ENCODE measurements at places on chromosomes 12 and 14. TPM values are rescaled to one million over a fixed set of nuclear protein-coding genes. Genes with fewer than 3 reads are reported as not detected.

DNA sequence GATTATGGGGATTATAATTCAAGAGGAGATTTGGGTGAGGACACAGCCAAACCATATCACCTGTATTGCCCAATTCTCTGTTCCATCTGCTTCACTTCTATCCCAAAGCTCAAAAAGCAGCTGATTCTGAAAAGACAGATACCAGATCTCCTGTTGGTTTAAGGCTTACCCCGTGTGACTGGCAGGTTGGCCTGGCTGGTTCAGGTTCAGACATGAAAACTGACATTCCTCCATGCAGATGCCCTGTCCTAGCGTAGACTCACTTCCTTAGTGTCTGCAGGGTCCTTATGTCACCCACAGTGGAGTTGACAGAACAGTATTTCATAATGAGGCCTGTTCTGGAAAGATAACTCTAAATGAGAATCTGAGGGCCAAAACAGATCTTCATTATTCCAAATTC lies 61.1 kb upstream of the FLRT2 start:
- DNase-seq: no peak

- DNase-seq: peak; percentile 29
Measured at GRCh38 chr14:100778951-100779690, 46.8 kb upstream of the MEG3 start.

Gene CRIP1
- 14.6 TPM for total RNA-seq

Gene SLC38A1
- total RNA-seq: 81.5 TPM

DNA sequence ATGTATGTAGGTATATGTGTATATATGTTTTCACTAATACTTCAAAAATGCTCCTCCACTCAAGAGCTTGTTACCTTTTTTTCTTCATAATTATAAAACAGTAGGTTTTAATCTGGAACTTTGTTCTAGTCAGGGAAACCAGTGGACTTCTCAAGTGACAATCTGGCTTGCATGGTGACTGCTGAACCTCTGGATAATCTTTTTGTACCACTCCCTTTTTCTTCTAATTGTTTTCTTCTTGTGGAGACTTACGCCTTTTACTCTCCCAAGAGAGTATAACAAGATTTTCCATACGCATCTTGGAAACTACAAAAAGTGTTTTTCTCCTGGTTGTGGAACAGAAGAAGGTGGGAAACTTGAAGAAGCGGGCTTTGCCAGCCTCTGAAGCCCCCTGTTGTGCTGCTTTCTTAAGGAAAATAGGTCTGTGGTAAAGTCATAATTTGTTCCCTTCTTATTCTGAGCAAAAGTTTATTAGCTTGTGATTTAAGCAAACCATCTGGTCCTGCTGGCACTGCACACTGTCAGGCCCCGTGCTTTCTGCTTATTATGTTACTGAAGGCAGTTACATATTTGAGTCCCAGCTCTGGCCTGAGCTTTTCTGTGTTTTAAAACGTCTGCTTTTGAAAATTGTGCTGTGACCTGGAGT lies 291.8 kb downstream of the ERC1 start:
- peak; percentile 6 for DNase-seq

DNA sequence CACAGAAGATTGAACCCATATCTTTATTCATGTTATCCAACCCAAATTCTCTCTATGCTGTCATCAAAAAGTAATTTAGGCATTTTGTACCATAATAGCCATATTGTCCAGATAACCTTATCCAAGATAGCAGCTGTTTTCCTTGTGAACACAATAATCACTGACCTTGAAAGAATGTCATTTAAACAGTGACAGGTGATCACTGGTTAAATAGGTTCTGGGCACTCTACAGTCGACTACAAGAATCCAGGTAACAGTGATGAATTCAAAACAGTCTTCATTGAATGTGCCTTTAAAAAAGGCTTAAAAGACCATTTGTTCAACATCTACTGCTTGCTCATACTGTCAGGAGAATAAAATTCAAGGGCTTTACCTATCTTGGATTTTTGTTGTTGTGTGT lies 4.6 kb upstream of the SPX start:
- DNase-seq: no peak

Gene CLEC1B
- total RNA-seq: not detected

GRCh38 chr12:48003226-48004052 lies 837 bp downstream of the COL2A1 start:
- DNase-seq: no peak

Gene WNK1
- total RNA-seq: 514 TPM

GRCh38 chr12:127334912-127335644 lies 931.9 kb upstream of the TMEM132C start:
- DNase-seq: no peak

Gene MDM2
- 109 TPM for total RNA-seq

Gene MYF6
- not detected for total RNA-seq

DNA sequence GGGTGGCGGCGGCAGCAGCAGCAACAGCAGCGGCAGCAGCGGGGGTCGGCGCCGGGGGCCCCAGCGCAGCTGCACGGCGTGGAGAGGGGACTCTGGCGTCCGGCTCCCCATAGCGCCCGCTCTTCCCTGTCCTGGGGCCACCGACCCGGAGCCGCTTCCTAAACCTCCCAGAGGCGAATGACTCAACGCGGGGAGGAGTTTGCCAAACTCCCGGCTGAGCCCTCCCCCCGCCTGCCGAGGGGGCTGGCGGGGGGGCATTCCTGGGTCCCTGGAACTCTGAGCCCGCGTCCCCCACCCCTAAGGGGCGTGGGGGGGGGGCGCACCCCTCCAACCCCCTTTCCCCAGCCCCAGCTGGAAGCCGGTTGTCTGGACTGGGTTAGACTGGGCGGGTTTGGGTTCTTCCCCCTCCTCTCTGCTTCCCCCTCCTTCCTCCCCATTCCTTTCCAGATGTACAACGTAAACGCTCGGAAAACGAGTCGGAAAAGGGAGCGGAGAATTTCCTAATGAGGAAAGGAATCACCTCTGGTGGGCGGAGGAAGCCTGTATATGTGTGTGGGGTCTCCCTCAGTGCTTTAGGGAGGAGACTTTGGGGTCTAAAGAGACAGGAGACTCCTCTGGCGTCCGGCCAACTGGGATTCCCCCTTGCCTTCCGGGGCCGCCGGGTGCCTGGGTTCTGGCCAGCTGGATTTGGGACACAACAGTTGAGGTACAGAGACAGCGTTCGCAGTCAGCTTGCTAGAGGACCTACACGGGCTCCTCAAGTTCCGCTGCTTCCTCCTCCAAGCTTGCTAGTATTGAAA lies at the start of gene ITGA5:
ITGA5 (minus strand) TSS at position 179 of the 800 bp plus-strand sequence; CDS start at position 111, 68 bp downstream.
- peak; percentile 61 for DNase-seq

Gene OR6C2
- not detected for total RNA-seq

GRCh38 chr12:47954058-47954457 lies 9.3 kb upstream of the TMEM106C start:
- no peak for DNase-seq

Gene EPS8
- total RNA-seq: 20.9 TPM

Gene GNB3
- total RNA-seq: 11.7 TPM

DNA sequence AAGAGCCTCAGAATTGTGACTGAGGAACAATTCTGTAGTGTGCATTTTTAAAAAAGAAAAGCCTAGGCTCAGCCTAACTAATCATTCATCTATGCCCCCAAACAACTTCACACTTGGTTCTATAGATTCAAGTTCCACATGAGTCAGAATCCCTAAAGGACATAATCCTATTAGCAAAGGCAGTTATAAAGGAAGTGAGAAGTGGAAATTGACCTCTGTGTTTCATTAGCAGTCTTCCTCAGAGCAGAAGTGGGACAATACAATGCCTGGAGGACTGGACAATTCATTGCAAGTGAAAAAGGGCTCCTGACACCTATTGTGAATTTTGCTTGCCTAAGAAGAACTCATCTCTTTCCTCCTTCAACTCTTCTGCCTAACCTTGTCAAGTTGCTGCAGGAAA lies 222.3 kb downstream of the PTPRO start:
- DNase-seq: no peak

Data from dorsolateral prefrontal cortex (tissue), 122 donors.